Activated CD8-positive, alpha-beta memory T cell treated with anti-CD3 and anti-CD28 coated beads for 1 hour (primary cell): ENCODE measurements at places on chromosomes 2 and 18.

GRCh38 chr2:11012131-11012693 is 100.5 kb downstream of the KCNF1 start:
- DNase-seq: no peak

GRCh38 chr2:134454426-134454825 is 200.6 kb downstream of the MGAT5 start:
- no peak for DNase-seq

GRCh38 chr2:172552547-172553291 is 3.2 kb upstream of the PDK1 start:
- DNase-seq: no peak

- no peak for DNase-seq
Measured at GRCh38 chr18:50161597-50162205, 33.2 kb downstream of the MYO5B start.

DNA sequence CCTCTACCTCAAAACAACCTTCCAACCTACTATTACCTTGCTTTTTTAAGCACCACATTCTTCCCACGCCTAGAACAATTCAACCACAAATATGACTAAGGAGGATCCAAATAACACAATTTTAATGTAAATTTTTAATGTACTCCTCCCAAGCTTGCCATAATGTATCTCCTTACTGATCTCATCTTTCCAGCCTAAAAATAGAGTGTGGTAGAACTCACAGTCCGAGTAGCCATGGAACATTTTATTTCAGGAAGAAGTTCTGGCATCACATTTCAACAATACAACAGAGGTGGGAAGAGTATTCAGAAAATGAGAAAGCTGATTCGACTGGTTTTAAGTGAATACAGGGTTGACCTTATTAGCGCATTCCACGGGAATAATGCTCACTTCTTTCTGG is 15.4 kb downstream of the FEZ2 start:
- DNase-seq: no peak

DNA sequence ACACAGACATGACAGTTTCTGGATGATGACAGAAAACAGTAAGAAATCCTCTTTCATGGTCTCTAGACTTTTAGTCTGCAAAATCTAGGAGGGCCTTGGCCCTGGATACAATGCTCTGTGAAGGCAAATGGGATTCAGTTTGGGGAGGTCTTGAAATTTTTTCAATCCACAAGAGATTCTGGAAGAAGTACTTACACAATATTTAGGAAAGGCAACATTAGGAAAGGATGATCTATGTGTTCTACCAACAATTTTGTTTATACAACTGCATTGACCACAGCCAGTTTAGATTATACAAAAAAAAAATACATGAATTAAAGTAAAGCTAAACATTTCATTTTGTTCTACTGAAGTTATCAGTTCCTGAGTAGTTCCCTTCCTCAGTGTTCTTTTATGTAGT is 208.0 kb downstream of the SRBD1 start:
- DNase-seq: no peak
